ENCODE measurements at places on chromosomes 1 and 21. TPM values are rescaled to one million over a fixed set of nuclear protein-coding genes. Genes with fewer than 3 reads are reported as not detected.

- DNase-seq, result no peak
Observed at GRCh38 chr21:31364253-31364945, 20.3 kb upstream of the TIAM1 start.

GRCh38 chr1:25748531-25749205 is 51.3 kb upstream of the SELENON start:
- no peak for DNase-seq

GRCh38 chr1:184836141-184836540 is 81.5 kb upstream of the EDEM3 start:
- no peak for DNase-seq

The PBX1 gene
- 67.4 TPM for total RNA-seq

DNA sequence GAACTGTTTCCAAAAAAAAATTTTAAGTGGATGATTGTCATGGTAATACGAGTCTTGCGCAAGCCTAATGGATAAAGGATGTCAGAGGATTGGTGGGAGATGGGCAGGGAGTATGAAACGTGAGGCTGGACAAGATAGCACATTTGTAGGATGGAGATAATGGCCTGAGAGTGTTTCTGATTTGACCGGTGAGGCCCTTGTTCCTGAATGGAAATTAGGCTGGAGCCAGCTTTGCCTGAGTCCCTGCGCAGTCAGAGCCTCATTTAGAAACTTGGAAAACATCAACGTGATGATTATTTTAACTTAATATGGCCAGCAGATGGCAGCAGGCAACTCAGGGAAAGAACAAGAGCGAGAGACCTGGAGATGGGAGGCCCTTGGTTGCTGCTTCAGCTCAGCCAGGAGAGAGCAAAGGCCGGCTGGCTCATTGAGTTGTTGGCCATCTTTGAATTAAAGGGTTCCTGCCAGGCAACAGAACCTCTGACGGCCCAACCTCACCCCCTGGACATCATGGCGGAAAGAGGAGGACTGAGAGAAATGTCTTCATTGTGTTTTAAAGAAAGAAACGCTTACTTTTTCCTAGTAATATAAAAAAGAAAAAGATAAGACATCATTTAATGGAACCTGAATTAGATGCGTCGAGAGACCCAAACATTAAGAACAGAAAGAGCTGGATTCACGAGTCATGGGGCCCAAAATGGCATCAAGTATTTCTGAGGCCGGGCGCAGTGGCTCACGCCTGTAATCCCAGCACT is 80.3 kb downstream of the SELENOF start:
- DNase-seq, result peak; percentile 89

DNA sequence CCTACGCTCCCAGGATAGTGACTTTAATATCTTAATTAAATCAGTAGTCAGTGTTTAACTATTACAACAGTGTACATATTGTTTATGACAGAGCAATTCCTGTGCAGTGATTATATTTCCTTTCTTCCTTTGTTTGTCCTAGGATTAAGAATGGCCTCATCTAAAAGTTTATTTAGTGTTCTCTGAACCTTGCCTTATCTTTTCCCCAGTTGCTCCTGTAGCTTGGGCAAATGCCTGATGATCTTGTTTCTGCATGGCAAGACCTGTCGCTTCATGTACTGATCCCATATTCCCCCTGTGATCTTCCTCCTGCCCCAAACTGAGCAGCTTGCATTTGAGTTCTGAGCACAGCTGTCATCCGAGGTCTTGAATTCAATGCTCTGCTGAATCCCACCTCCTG is 69.1 kb upstream of the STUM start:
- DNase-seq, result no peak

DNA sequence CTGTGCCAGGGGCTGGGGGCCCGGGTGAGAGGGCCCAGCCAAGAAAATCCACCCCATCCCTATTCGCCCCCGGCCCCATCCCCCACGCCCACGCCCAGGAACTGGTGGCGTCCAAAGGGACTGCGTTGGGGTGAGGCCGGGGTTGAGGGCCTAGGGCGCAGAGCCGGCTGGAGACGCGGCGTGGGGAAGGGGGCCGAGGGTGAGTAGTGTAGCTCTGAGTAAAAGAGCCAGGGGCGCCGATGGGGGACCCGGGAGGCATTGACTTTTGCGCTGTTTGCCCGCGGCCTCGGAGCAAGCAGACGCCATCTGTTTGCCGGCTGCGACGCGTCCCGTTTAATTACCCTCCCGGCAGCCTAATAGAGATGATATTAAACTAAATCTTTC is 3.5 kb upstream of the DMRTA2 start:
- no peak for DNase-seq

The PDE4B gene
- total RNA-seq, result 52.8 TPM

The FBXO2 gene
- 4.3 TPM for total RNA-seq

The FALEC gene
- total RNA-seq, result 1.3 TPM

The OR10K2 gene
- total RNA-seq, result not detected

The CFH gene
- 28.3 TPM for total RNA-seq

The CD1D gene
- under 0.01 TPM for total RNA-seq

The CFHR1 gene
- total RNA-seq, result not detected

GRCh38 chr1:21342961-21343838 is 52.9 kb upstream of the ECE1 start:
- peak; percentile 60 for DNase-seq

Data from fibroblast of villous mesenchyme (primary cell).